ENCODE measurements at places on chromosomes 3 and 15.

DNA sequence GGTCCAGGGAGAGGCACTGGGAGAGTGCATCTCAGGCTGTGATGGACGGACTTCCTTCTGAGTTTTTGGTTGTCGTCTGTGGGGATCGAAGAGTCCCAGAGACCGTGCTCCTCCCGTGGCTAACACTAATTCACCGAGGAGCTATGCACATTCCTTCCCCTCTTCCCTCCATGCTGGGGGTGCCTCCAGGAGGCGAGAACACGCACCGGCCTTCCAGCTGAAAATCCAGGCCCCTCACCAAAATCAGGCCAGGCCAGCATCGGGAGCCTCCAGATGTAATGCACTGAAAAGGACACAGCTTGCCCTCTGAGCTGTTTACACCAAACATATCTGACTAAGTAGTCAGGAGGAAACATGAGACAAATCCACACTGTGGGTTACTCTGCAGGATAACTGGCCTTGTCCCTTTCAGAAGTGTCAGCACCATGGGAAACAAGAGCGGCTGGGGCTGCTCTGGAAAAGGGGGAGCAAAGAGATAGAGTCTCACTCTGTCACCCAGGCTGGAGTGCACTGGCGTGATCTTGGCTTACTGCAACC is 5.5 kb downstream of the RNU5B-1 start:
- peaks cover 2% of the 10 kb centered on the region for H3K27me3 ChIP-seq
- no peak overlapping the region for H3K27ac ChIP-seq
- H3K4me3 ChIP-seq, result no peak overlapping the region
- H3K4me1 ChIP-seq, result peaks cover 14% of the 10 kb centered on the region
- no peaks in the 10 kb centered on the region for H3K36me3 ChIP-seq
- no peak for DNase-seq

DNA sequence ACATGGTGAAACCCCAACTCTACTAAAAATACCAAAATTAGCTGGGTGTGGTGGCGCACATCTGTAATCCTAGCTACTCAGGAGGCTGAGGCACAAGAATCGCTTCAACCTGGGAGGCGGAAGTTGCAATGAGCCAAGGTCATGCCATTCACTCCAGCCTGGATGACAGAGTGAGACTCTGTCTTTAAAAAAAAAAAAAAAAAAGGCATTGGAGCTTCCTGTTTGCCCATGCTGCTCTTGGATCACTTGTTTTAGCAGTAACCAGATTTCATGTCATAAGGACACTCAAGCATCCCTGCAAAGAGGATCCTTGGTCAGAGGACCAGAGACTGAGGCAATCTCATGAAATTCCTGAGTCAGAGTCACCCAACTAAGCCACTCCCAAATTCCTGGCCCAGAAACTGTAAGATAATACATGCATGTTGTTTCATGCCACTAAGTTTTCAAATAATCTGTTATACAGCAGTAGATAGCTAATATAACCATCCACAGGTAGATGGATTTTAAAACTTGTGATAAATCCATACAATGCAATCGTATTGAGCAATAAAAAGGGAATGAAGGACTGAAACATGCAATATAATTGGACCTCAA is 82.0 kb upstream of the XXYLT1 start:
- H3K27me3 ChIP-seq, result no peaks in the 10 kb centered on the region
- H3K4me1 ChIP-seq, result peaks cover 12% of the 10 kb centered on the region
- H3K27ac ChIP-seq, result no peak overlapping the region
- H3K4me3 ChIP-seq, result no peak overlapping the region
- H3K36me3 ChIP-seq, result peaks cover 18% of the 10 kb centered on the region
- no peak for DNase-seq

GRCh38 chr3:13571264-13571663 is 22.3 kb downstream of the FBLN2 start:
- DNase-seq, result no peak
- no peaks in the 10 kb centered on the region for H3K27me3 ChIP-seq
- H3K27ac ChIP-seq, result no peak overlapping the region
- H3K4me1 ChIP-seq, result peaks cover 5% of the 10 kb centered on the region

GRCh38 chr15:22786868-22787698 is 639 bp downstream of the NIPA1 start:
- DNase-seq, result peak; percentile 43
- H3K27me3 ChIP-seq, result no peaks in the 10 kb centered on the region
- H3K36me3 ChIP-seq, result peaks cover 22% of the 10 kb centered on the region
- H3K4me3 ChIP-seq, result peak overlapping the region; percentile 83
- peaks cover 35% of the 10 kb centered on the region for H3K4me1 ChIP-seq

GRCh38 chr3:98518816-98519215 is 3.9 kb downstream of the CLDND1 start:
- peak overlapping the region; percentile 95 for H3K4me3 ChIP-seq
- H3K27ac ChIP-seq, result peak overlapping the region; percentile 81
- peaks cover 67% of the 10 kb centered on the region for H3K4me1 ChIP-seq
- no peak for DNase-seq
- peaks cover 69% of the 10 kb centered on the region for H3K36me3 ChIP-seq

Data from activated CD4-positive, alpha-beta T cell treated with anti-CD3 and anti-CD28 coated beads for 36 hours (primary cell).